ENCODE measurements at places on chromosomes 2 and 18.

- no peak for DNase-seq
Observed at GRCh38 chr2:182816866-182817265, 49.6 kb downstream of the FRZB start.

DNA sequence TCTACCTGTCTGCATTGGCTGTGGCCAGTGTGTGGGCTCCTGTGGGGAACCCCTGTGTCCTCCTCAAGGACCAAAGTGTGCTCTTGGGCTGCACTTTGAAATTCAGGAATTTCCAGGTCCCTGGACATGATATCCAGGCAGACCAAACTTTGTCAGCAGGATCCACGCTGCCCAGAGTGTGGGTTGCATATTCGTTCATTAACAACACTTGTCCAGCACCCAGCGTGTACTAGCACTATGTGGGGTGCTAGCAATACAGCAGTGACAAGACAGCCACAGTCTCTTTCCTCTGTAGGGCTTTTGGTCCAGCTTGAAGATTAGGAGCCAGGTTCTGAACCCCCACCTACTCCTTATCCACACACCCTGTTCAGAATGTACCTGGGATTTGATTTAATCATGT lies 304.5 kb downstream of the ZNF521 start:
- no peak for DNase-seq

DNA sequence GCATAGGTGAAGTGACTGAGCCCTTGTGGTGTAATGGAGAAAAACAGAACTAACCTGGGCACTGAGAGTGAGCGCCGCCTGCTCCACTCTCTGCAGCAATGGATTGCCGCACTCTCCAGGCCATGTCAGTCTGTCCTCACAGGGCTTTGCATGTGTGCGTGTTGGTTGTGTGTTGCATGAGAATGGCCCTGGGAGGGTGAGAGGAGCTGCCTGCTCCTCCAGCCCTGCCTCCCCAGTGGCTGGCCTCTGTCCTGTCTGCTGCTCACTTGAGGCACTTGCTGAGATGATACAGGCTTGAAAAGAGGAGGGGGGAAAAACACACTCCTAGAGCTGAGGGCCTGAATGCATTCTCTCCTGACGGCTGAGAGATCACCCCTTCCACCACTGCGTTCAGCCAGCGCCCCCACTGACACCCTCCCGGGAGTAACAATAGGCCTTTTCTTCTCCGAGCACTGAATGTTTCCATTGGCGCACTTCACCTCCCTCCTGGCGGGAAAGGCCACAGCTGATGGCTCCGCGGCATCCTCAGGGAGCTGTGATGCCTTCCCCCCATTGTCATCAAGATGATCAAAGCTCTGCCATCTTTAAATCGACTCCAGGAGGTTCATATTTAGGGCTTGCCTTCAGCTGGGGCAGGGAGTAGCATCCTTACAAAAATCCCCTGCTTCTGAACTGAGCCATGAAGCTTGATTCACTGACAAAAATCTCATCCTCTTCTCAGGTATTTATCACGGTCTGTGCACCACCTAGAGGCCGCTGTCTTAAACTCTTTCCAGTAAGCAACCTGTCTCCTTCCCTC lies 49.9 kb upstream of the DAPL1 start:
- DNase-seq, result peak; percentile 63

DNA sequence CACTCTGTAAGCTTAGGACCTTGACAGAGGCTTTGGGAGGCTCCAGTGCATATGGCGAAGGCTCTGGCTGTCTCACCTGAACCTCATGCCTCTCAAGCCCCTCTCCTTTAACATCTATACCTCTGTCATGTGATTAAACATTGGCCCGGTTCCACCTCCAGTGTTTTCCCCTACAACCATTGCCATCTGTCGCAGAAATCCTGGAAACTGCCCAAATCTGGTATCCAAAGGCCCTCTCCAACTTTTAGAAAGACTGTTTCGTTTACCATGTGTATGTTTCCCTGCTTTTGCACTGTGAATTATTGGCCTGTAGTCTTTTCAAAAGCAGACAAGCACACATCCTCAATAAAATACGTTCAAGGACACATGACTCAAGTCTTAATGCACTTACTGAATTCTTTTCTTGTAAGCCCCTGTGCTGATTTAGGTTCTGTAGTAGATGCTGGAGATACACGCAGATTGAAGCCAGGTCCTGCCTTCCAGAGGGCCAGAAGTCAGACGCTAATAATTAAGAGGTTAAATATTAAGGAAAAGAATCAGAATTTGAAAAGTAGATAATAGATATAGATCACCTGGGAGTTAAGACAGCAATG lies 386.4 kb upstream of the SLC14A2 start:
- DNase-seq, result no peak

DNA sequence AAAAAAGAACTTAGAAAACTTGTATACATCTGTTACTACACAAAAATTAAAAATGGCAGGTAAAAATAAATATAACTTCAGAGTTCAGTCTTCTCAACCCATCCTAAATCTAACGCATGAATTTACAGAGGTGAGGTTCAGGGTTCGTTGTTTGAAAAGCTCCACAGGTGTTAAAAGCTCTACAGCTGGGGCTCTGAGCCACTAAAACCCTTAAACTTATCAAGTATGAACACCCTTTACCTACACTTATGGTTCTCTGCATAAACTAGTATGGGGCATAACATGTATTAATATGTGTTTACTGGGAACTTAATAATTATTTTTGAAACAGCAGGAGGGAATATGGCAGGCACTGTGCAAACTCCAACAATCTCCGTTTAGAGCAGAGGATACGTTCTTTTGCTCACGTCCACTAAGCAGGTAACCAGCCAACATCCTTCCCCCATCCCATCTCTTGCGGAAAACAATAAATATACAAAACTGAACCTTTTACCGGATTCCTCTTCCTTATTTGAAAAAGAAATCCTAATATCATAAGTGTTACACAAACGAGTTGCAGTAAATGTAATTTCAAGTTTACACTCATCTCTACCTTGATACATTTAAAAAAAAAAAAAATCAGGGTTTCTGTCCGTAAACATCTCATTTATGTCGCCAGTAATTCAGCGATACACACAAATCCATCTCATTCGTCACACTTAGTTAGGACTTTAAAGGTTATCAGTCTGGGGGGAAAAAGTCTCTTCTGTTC lies 1.3 kb downstream of the PIAS2 start:
- DNase-seq, result peak; percentile 23

All from NCI-H2081 (cell line).